ENCODE measurements at places on chromosomes 6 and 20.

- no peak for DNase-seq
Measured at GRCh38 chr20:21303872-21304586, 898 bp downstream of the XRN2 start.

GRCh38 chr6:94071835-94072234, 652.5 kb upstream of the EPHA7 start:
- no peak for DNase-seq

DNA sequence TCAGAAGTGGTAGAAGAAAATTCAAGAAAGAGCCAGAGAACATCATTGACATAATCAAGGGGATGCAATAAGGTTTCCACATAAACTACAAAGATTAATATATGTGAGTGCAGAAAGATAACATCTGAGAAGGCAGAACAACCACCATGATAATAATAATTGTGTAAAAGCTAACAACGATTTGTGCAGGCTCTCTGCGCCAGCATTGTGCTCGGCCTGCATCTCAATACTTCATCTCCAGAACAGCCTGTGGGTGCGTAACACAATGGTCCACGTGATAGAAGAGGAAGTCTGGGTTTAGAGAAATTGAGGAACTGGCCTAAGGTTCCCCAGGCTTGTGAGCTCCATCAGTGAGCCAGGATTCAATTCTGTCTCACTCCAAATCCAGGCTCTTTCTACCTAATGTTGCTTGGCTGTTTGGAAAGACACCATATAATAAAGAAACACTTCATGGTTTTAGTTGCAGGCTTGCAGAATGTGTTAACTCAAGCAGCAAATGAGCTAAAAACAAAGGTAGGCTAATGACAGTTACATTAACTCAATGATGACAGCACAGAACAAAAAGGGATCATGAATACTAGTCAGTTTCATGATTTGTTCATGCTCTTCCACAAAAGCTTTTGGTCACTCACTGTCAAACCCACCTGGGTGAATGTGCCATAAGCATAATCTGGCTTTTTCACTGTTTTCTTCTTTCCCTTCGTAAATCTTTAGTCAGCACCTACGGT, 71.2 kb downstream of the LY86 start:
- DNase-seq, result no peak

GRCh38 chr20:41030061-41030460, 1.4 kb downstream of the TOP1 start:
- DNase-seq, result no peak

DNA sequence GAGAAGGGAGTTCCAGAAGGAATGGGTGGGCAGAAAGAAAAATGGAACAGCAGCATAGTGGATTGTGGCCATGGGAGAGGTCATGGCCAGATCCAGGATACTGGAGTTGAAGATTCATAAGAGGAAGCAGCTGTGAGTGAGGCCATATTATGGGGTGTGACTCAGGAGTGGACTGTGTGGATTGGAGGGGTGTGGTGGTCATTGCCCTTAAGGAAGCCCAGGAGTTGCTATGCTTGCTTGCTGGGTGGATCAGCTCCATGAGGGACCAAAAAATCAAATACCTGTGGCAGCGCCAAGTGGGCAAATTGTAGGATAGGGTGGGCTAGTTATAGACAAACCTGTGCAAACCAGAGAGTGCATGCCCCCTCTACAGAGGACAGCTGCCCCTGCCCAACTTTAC, 18.3 kb downstream of the LRRC1 start:
- DNase-seq, result no peak

DNA sequence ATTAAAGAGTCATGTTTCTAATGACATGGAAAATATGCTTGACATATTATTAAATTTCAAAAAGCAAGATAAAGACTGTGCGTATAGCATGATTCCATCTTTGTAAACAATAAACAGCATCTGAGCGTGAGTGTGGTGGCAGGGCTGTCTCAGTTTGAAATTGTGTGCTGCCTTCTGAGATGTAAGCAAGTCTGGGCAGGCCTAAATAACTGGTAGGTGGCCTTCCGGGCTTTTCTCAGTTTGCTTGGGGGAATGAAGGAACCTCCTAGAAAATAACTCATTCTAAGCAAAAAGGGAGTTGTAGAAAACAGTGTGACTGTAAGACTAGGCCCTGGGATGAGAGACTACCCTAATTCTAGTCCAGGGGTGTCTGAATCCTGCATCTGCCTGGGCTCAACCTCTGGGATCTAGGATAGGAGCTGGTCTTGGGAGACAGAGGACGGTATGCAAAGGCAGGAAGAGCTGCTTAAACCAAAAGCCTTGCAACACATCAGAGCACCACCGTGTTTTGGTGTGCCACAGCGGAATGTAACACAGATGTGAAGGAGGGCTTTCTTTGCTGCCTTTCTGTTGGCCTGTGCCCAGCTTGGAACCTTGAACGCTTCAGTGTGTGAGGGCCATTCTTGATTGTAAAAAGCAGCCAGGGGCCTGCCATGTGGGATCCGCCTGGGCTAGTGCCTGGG, 63.5 kb upstream of the L3MBTL3 start:
- no peak for DNase-seq

- DNase-seq, result no peak
Measured at GRCh38 chr6:168194732-168195567, 115.9 kb upstream of the FRMD1 start.

GRCh38 chr6:16602035-16602434, 159.2 kb downstream of the ATXN1 start:
- DNase-seq, result no peak

DNA sequence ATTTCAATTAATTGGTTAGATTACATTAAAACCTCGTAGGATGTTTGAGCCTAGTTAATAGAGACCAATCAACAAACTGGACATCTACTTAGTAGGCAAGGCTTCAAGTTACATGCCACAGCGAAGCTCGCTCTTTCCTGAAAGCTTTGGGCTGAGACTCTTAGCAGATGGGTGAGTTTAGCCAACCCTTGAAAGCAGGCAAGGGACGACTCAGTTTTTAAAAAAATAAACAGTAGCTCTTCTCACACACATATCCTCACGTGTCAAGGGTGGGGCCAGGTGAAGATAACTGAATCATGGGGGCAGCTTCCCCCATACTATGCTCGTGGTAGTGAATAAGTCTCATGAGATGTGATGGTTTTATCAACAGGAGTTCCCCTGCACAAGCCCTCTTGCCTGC, 775 bp downstream of the MTFR2 start:
- DNase-seq, result no peak

GRCh38 chr20:61127311-61128039, 124.6 kb upstream of the CDH4 start:
- peak; percentile 42 for DNase-seq

DNA sequence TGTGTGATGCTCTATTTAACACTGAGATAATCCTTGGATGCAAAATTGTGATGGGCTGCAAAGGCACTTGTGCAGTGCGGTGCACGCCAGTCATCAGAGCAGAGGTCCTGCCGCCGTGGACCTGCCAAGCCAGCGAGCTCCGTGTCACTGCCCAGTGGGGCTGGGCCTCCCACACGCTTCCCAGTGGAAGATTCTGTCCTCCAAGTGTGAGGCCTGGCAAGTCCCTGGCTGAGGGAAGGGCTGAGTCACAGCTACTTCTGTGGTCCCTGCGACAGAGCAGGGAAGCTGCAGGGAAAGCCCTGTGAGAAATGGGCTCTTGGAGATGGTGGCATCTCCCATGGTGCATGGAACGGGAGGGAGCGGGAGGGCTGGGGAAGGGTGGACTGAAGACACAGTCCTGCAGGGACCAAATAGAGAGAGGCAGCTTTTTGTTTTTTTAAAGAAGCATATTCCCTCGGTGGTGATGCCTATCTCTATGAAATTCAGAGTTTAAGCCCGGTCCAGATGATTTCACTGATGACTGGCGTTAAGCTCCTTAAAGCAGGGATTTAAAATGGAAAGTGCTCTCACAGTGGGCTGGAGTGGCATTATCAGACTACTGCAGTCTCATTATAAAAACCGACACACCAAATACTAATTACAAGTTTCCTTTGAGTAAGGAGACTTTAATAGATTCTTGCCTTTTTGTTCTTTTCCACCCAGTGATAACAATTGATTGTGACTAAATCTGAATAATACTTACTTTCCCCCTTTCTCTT, 413.7 kb downstream of the QKI start:
- no peak for DNase-seq

DNA sequence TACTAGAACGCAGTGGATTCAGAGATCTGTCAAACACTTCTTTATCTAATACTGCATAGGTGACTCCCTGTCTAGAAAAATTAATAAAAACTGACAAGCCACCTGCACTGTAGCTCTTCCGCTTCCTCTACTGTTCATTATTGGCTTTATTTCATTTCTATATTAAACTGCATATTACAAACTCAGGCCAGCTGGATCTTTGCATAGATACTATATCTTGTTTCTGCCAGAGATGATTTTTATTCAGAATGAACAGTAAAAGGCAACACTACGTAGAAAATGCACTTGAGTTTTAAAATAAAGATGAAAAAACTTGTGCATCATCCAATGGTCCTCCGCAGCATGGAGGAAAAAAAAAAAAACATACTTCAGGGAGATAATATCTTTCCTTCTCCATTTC, 508.3 kb downstream of the PRKN start:
- no peak for DNase-seq

DNA sequence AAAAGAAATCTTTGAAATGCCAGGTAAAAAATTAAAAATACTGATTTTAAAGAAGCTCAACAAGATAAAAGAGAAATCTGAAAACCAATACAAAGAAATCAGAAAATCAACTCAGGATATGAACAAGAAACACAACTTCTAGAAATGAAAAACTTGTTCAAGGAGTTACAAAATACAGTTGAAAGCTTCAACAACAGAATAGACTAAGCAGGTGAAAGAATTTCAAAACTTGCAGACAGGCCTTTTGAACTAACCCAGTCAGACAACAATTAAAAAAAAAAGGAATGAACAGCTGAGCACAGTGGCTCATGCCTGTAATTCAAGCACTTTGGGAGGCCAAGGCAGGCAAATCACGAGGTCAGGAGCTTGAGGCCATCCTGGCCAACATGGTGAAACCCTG, 57.8 kb downstream of the PDSS2 start:
- DNase-seq, result no peak

DNA sequence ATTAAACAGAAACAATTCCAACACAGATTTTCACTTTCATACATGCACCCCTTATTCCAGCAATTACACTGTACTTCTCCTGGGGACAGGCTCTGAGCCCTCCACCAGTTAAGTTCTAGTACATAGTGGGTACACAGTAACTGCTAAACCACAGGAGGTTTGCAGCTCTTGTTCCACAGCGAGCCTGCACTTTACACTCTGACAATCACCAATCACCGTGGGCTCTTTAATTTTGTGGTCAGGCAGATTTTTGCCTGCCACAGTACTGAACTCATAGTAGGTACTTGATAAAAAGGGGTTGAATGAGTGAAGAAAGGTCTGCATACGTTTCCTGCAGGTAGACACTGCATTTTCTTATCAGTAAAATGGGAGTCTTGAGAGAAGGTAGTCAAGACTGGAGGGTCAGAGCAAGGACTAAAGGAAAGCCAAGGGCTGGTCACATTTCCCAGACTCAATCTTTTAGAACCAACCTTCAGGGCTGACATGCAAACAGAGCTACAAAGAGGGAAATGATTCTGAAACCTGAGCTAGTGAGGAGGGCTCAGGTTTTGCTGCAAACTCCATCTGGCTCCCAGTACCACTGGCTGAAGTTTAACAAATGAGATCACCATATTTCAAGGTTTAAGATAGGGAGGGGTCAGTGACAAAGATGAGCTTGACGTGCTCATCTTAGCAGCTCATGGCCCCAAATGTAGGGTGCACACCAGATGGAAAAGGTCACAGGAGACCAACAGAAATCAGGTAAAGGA, 404.6 kb downstream of the BTBD9 start:
- no peak for DNase-seq

DNA sequence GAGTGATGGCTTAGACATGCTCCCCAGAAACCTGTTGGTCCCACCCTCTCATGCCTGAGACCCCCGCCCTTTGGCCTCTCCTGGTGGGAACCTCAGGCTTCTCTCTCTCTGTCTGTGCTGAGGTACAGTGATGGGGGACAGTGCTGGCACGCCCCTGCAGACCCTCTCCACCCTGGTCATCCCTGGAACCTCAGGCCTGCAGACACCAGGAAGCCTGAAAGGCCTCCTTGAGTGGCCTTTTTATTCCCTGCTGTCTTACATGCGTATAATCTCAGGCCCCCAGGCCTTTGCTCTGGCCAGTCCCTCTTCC, 78.5 kb upstream of the MAFB start:
- no peak for DNase-seq

- no peak for DNase-seq
Measured at GRCh38 chr20:38715646-38716045, 8.6 kb upstream of the SLC32A1 start.

GRCh38 chr20:53995949-53996348, 74.4 kb downstream of the BCAS1 start:
- no peak for DNase-seq

GRCh38 chr6:52985228-52985627, 9.9 kb downstream of the GSTA4 start:
- DNase-seq, result no peak

DNA sequence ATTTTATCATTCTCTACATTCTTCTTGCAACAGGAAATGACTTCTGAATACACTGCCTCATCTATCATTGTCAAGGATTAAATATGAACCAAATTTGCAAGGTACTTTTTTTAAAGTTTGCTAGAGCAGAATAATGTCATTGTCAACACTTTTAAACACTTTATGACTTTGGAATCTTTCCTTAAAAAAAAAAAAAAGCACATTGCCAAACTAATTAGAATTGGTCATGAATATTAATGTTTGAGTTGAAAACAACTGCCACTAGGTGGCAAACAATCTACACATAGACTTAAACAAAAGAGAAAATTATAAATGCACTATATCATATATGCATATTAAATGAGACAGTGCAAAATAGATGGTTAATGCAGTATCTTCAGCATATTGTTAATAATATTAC, 32.5 kb upstream of the TMEM244 start:
- no peak for DNase-seq

GRCh38 chr20:48738399-48739304, 89.1 kb downstream of the PREX1 start:
- DNase-seq, result no peak

- no peak for DNase-seq
Measured at GRCh38 chr6:139115989-139116758, 18.7 kb upstream of the HECA start.

GRCh38 chr20:49614338-49615050, 46.6 kb upstream of the PTGIS start:
- no peak for DNase-seq

- DNase-seq, result no peak
Measured at GRCh38 chr6:7574500-7574899, 15.5 kb upstream of the SNRNP48 start.

DNA sequence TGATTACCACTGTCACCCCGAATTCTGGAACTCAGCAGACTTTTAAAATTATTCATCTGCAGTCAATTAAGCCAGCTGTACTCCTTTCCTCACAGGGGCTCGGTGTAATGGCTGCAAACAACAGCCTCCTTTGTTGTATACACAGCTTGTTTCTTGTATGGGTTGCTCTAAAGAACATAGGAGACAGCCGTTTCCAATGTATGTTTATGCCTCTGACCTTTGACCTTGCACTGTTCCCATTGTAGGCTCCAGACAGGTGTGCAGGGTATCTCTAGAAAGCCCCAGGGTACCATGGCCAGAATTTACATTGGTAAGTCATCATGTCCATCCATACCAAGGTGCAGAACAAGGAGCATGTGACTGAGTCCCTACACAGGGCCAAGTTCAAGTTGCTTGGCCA, 11.5 kb upstream of the TENT5A start:
- no peak for DNase-seq

- no peak for DNase-seq
Measured at GRCh38 chr6:137175157-137175867, 1.9 kb upstream of the IL22RA2 start.

- no peak for DNase-seq
Measured at GRCh38 chr6:13613029-13613594, 2.0 kb upstream of the NOL7 start.

- no peak for DNase-seq
Measured at GRCh38 chr6:155542036-155542435, 86.4 kb upstream of the NOX3 start.
